ENCODE measurements at places on chromosomes 2 and 18.
A peak's percentile ranks its signal among the peaks of the same experiment; 100 is the strongest.

DNA sequence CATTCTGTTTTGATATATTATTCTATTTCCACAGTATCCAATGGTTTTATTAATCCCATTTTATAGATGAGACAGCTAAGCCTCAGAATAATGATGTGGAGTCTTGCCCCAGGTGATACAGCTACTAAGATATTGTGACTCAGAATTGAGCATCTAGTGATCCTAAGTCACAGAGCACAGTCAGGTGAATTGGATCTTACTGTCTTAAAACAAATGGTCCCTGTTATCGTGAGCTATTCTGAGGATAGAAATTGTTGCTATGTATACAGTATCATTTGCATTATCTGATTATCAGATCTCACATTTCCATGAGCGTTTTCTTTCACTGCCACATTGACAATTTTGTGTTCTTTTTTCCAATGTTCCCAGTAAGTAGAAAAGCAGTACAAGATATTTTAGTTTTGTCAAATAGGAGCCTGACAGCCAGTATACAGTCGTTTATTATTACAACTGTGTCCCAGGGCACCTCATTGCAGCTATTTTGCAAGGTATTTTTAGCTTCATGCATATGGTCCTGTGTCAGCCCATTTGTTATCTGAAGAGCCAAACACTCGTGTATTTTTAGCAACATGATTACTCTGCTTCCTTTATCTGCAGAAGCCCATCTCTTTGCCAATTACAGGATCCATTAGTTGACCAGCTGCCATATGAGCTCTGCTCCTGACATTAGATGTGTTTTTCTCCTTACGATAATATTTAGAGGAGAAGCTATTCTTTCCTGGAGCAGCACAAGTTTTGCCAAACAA is 25.1 kb upstream of the SGPP2 start:
- DNase-seq, result no peak

DNA sequence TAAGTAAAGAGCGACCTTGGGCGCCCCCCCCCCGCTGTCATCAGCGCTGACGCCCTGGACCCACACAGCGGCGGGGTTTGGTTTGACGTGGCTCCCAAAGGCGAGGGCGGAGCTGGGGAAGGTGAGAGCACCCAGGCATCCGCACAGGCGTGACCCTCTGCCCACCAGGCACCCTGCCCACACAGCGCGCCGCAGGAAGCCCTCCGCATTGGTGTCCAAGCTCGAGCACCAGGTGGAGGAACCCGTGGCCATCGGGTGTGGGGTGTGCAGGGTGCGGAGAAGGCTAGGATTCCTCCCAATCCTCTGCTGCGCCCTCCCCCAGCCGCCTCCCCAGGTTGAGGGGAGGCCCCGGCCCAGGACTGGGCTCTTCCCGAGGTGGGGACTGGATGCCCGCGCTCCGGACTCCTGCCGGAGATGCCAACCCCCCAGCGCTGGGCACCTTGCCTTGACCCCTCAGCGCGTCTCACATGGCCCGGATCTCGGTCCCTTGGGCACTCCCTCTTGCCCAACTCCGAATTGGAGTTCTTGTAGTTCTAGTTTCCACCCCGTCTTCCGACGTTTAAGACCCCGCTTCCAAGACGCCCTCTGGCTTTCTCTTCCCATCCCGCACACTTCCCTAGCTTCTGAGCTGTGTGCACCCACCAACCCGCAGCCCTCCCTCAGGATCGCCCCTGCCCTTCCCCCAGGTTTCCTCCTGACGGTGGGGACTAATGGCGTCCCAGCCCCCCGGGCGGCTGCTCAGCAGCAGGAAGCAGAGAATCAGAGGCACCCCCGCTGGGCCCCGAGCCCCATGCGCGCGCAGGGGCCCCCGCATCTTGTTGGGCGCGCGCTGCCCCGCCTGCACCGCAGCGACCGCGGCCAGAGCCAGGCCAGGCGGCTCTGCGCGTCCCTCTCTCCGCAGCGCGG is 25.9 kb upstream of the RESP18 start:
- peak; percentile 11 for DNase-seq

DNA sequence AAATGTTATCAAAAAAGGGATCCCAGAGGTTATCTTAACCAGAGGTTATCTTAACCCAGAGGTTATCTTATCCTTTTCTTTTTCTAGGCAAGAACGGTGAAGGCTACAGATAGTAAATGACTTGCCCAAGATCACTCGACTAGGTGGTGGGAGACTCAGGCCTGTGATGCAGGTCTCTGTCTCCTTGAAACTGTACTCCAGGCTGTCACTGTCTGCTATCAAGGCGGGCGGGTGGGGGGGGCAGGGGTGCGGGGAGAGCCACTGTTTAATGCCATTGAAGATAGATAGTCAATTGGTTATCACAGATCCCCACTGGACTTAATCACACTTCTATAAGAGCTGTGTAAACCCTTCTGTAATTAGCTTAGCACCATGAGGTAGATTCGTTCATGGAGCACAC is 315.9 kb upstream of the TCF4 start:
- DNase-seq, result no peak

- no peak for DNase-seq
These were observed 14.2 kb downstream of the PMS1 start for GRCh38 chr2:189798312-189799029.

DNA sequence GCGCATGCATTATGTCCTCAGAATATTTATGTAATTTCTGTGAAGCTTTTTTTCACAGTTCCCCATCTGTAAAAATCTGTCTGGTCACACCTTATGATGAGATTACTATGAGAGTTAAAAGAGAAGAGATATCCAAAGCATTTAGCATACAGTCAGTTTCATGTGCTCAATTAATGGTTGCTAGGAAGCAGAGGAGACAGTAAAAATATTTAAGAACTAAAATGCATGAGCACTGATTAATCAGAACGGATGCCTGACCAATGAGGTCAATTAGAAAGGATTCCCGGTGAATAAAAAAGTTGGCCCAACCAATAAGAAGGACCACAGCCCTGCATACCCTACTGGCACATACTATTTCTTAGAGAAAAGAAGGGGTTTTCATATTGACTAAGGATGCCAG is 12.0 kb upstream of the CRIM1 start:
- no peak for DNase-seq

DNA sequence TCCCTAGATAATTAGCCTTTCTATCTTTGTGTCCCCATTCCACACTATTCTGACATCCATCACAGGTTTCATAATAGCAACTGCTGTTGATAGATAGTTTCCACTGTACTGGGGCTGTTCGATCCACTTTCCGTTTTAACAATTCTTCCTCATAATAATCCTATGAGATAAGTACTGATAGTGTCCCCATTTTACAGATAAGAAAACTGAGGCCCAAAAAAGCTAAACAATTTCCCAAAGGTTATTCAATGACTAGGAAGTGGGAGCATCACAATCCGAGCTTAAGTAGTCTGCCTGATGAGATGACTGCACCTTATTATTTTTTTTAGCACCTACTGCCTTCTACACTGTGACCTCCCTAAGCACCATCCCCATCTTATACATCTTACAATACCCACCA is 569.2 kb downstream of the STK39 start:
- no peak for DNase-seq

All from activated CD4-positive, alpha-beta T cell treated with anti-CD3 and anti-CD28 coated beads for 24 hours (primary cell).